AG08395 (cell line): ENCODE measurements at places on chromosomes 4 and X.

GRCh38 chrX:45164021-45164621 lies 36.6 kb downstream of the DIPK2B start:
- no peak for DNase-seq

GRCh38 chr4:856225-856901 lies 30.4 kb upstream of the CPLX1 start:
- no peak for DNase-seq

DNA sequence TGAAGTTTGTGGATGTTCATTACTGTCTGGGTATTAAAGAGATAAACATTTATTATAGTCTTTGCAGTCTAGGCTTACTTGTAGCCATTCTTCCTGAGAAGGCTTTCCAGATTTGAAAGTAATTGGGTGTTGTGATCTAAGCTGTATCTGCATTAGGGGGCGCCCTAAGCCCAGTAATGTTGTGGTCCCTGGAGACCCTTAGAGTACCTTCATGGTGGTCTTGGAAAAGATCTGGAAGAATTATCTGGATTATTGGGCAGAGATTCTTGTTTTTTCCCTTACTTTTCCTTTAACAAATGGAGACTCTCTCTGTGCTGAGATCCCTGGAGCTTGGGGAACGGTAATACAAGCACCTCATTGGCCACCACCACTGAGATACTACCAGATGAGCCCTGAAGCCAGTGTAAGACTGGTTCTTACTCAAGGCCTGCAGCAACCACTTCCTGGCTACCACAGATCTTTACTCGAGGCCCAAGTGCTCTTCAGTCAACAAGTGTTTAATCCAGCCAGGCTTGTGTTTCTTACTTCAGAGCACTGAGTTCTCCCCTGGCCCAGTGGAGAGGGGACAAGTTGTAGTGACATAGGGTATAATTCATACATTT lies 63.1 kb downstream of the RTL3 start:
- no peak for DNase-seq

DNA sequence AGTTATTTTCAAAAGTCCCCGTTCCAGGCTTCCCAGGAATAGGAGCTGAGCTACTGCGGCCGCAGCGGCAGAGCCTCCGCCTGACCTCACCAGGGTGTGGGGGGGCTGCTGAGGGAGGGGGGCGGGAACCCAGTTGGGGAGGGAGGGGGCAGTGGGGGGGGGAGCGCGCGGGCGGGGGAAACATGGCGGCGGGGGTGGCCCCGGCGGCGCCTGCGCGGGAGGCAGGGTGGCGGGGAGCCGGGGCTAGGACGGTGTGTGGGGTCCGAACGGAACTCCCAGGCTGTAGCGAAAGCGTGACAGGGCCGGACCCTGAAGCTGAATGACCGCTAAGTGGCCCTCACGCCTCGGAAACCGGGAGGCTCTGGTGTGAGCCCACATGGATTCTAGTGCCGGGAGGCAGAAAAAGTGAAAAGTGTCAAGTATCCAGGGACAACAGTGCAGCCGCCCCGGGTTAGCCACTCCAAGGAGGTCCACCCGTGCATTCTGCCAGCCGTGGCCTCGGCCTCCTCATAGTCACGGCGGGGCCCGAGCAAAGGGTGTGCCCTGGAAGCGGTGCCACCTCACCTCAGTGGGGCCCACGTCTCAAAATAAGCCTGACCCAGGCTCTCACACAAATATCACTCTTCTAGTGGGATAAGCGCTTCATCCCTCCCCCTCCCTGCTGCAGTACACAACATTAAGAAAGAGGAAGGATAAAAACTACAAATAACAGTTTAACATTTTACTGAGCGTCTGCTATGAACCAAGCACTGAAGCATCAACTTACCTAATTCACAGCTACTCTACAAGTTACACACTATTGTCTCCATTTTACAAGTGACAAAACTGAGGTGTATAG lies at the start of gene KLHL13:
KLHL13 (minus strand) TSS at position 98 of the 838 bp plus-strand sequence. CDS start 88,337 bp downstream, outside the sequence.
- peak; percentile 51 for DNase-seq

DNA sequence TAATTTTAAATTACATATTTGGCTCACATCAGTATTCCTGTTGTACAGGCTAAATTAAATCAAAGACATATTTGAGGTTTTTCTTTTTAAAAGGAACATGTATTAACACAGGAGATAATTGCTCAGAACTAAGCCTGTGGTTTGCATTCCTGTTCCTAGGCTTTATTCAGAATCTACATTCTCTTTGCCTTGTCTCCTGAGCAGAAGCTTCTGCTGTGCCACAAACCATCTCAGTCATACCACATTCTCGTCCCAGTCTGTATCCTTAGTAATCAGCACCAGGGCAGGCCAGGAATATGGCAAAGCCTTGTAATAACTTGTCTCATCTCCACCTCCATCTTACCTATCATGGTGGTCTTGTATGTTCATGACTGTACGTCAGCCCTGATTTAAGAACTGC lies 162.8 kb downstream of the ARHGAP24 start:
- no peak for DNase-seq
